NCI-H524 treated with DMSO at 0.1 percent for 48 hours (cell line): ENCODE measurements at places on chromosomes 1 and 21.

DNA sequence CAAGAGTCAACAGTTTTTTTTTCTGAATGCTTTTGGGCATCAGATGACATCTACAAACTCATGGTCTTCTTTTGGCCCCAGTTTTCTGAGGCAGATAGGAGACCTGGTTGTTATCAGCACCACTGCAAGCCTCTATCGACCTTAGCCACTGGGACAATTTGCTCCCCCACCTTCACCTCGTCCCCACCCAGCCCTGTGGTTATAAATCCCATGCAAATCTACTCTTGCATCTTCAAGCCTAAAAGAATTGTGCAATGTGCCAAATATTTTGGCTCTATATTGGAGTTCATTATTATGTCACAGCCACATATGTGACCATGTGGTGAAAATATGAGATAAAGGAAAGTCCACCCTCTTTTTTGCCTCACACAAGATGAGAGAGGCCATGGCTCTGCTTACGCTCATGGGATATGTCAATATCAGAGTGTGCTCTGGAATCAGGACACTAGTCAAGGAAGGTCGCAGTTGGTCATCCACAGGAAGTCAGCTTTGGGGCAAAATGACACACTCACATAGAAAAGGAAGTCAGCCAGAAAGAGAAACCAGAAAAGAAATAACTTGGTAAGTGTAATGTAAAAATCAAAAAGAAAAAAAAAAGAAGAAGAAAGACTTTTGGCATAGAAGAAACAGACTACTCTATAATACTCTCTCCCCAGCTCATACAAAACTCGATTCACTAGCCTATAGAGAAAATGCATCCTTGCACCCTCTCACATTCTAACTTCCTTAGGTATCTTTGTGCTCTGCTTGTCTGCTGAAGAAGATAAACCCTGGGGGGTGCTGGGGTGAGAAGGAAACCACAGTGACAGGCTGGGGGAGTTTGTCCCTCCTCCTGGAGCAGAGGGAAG lies 21.2 kb downstream of the SLC30A10 start:
- no peak for DNase-seq

DNA sequence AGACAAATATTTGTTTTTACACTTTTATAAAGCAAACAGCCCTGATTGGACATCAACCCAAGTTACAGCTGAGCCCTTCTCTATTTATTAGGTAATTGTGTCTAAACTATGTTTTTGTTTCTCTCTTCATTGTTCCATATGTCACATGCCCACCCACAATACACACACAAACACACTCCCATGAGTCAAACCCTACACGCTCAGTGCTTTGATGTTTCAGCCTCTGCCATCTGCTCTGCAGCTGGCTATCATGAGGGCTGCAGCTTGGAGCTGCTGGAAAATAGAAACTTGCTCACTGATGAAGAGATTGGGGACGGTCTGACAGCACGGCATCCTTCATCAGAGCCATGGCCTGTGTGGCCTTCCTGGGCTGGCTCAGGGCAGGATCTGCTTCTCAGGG lies 41.7 kb downstream of the PSMG1 start:
- peak; percentile 88 for DNase-seq

DNA sequence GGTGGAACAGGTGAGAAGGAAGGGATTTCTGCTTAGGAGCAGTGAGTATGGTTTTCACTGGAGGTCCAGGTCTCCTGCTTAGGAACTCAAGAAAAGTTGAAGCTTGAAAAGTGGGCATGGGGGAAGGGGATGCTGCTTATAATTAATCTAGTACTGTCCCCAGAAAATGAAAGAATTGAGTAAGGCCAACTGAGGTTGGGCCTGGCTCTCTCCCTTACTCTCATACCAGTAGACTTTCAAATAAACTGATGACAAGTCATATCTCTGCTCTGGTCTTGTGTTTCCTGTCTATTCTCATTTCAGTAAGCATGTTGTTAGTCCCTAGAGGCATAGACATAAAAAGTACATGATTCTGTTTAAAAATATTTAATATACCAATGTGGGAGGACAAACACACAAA lies 26.4 kb downstream of the CD48 start:
- no peak for DNase-seq

GRCh38 chr1:59409549-59409948 lies 112.7 kb downstream of the FGGY start:
- DNase-seq, result no peak

DNA sequence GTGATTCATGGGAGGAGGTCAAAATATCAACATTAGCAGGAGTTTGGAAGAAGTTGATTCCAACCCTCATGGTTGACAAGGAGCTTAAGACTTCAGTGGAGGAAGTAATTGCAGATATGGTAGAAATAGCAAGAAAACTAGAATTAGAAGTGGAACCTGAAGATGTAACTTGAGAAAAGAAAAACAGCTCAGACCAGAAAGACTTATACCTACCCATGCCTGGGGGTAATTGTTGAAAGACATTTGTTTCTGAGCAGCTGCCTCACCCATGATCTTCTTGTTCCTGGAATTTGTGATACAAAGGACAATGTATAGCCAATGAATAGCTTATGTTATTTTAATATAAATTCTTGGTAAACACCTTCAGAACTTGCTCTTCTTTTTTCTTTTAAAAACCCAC lies 128.6 kb downstream of the LRIG2 start:
- no peak for DNase-seq

DNA sequence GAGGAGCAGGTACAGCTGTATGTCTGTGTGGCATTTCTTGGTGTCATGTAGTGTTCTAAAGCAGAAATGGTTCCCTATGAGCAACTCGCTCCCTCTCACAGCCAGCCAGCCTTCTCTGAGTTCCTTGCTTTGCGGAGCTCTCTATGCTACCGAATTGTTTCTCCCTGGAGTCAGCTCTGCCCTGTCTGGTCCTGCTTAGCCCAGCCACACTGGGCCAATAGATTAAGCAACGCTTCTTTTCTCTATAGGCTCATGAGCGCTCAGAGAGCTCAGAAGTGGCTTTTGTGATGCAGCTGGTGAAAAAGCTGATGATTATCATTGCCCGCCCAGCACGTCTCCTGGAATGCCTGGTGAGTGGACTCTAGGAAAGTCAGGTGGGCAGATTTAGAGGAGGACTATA lies 113.1 kb downstream of the PIK3R3 start:
- DNase-seq, result no peak

DNA sequence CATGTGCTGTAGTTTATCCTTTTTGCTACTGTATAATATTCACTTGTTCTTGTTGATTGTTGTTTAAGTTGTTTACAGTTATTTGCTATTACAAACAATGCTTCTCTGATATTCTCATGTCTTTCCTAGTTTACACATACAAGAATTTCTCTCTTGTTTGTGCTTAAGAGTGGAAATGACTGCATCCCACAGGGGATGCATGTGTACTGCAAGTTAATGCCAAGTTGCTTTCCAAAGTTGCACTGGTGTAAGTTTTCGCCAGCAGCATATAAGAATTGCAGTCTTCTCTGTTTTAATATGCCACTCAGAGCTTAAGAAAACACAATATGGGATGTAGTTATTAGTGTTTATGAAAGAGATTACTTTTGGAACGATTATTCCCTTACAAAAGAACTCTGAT lies 97.7 kb downstream of the NEK7 start:
- DNase-seq, result no peak

GRCh38 chr1:229238674-229239415 lies 32.1 kb upstream of the RAB4A start:
- DNase-seq, result no peak

DNA sequence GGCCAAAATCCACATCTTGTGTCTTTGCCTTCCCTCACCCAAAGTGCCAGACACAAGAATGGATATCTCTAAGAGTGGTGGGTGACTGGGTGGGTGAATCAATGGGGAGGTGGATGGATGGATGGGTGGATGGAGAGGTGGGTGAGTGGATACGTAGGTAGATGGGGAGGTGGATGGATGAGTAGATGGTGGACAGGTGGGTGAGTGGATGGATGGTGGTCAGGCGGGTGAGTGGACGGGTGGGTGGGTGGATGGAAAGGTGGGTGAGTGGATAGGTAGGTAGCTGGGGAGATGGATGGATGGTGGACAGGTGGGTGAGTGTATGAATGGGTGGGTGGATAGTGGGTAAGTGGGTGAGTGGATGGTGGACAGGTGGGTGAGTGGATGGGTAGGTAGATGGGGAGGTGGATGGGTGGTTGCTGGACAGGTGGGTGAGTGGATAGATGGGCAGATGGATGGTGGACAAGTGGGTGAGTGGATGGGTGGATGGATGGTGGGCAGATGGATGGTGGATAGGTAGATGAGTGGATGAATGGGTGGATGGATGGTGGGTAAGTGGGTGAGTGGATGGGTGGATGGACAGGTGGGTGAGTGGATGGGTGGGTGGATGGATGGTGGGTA lies 34.2 kb downstream of the SLC19A1 start:
- DNase-seq, result no peak

DNA sequence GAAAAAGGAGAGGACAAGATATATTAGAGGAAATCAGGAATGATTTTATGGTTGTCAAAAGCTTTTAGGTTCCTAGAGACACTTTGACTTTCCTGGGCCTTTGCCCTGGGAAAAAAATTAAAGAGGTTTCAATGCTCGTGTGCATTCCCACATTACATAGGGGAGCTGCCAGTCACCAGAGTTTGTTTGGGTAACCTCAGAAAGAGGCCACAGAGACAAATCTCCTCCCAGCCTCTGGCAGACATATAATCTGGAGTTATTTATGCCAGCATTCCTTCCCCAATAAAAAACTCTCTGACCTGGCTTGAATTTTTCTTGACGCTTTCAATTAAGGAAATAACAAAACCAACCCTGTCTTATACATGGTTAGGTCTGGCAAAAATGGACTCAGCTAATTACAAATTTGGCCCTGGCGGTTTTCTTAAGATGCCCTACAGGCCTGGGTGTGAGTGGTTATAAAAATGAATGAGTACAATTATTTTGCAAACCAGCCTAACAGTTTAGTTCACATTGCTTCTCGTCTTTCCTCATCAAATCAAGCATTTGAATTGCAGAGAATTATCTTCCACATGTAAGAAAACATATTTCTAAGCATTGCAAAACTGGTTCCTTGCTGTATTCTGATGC lies 63.7 kb downstream of the WLS start:
- DNase-seq, result no peak

GRCh38 chr1:93807311-93807930 lies 71.6 kb downstream of the DNTTIP2 start:
- no peak for DNase-seq
